ENCODE measurements at places on chromosomes 5 and 9.

DNA sequence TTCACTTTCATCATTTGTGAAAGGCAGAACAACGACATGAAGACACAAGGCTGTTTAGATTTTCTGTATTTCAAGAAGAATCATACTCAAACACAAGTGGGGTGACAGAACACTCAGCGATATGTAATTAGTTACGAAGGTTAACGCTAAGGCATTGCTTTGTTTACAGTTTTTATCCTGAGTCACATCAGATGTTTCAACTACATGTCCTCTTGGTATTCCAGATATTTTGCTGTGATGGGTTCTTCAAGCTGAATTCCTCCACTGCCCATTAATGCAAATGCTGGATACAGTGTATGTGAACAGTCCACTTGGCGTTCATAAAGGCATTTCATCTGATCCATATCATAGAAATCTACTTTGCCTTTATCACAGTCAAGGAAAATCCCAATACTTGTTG is 43.4 kb downstream of the TRIM36 start:
- DNase-seq: no peak

- DNase-seq: no peak
These were observed 46.4 kb upstream of the ALDH1B1 start for GRCh38 chr9:38345851-38346755.

- DNase-seq: no peak
These were observed 62.9 kb downstream of the MAMDC2 start for GRCh38 chr9:70106571-70106970.

DNA sequence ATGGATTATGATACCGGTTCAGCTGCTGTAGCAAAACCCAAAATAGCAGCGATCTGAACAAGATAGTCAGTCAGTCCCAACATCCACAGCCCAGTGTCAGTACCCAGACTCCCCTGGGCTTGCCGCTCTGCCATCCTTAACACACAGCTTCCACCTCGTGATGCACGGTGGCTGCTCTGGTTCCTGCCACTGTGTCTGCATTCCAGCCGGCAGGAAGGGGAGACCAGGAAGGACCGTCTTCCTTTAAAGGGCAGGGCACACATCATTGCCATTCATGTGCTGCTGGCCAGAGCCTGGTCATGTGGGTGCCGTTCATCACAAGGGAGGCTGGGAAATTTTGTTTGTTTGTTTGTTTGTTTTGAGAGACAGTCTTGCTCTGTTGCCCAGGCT is 131.0 kb upstream of the IER5L start:
- DNase-seq: no peak

DNA sequence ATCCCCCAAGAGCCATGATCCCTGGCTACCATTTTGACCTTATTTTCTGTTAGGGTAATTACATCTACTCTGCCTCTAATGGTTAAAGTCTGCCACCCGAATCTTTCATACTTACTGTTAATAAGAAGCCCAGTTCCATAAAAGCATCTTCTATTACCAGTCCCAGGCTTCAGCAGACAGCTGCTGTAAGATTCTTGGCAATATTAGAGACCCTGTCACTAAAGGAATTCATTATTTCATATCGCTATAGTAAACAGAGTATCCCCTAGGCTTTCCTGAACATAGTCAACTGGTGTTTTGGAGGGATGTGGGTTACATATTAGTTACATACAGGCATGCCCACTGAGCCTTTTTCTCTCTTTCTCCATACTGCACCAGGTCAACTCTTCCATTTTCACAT is 608.7 kb upstream of the SEMA6A start:
- DNase-seq: no peak

Measured in AG09319 (cell line).